ENCODE measurements at places on chromosomes 13 and 19.

GRCh38 chr13:49315036-49315565, 67.4 kb downstream of the CDADC1 start:
- DNase-seq, result no peak

GRCh38 chr19:57907394-57907793, 9.0 kb downstream of the ZNF417 start:
- DNase-seq, result no peak

DNA sequence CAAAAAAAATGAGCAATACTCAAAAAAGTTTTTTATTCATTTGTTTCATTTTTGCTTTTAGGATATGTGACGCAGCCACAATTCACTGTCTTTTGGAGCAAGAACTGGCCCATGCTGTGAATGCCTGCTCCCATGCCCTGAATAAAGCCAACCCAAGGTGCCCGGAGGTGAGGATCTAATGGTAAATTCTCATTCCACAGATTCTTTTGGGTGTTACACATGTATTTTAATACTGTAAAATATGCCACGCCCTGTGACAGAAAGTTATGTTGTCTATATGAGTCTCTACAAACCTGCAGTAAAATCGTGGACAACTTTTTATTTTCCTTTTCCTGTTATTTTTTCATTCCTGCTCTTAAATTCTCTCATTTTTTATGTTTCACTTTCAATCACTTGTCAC, 57.5 kb upstream of the AKAP11 start:
- no peak for DNase-seq

DNA sequence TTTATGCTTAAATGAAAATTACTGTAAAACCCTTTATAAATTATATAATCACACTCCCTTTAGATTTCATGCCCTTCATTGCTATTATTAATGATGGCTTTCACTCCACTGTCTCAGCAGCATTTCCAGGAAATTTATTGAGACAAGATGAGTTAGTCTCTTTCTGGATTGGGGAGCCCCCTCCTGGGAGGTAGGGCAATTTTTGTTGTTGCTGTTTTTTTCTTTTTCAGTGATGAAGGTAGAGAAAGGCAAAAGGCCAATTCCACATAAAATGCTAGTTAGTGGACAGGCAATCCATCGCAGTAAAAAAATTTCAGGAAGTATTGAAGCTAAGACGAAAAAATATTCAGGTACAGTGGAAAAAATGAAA, 80.2 kb downstream of the TEX26 start:
- DNase-seq, result no peak

Data from activated T-cell treated with anti-CD3 and anti-CD28 coated beads, Interleukin-2, amount 50 U/mL, for 24 hours (primary cell).